ENCODE measurements at places on chromosomes 2 and 18. TPM values are rescaled to one million over a fixed set of nuclear protein-coding genes. Genes with fewer than 3 reads are reported as not detected.

DNA sequence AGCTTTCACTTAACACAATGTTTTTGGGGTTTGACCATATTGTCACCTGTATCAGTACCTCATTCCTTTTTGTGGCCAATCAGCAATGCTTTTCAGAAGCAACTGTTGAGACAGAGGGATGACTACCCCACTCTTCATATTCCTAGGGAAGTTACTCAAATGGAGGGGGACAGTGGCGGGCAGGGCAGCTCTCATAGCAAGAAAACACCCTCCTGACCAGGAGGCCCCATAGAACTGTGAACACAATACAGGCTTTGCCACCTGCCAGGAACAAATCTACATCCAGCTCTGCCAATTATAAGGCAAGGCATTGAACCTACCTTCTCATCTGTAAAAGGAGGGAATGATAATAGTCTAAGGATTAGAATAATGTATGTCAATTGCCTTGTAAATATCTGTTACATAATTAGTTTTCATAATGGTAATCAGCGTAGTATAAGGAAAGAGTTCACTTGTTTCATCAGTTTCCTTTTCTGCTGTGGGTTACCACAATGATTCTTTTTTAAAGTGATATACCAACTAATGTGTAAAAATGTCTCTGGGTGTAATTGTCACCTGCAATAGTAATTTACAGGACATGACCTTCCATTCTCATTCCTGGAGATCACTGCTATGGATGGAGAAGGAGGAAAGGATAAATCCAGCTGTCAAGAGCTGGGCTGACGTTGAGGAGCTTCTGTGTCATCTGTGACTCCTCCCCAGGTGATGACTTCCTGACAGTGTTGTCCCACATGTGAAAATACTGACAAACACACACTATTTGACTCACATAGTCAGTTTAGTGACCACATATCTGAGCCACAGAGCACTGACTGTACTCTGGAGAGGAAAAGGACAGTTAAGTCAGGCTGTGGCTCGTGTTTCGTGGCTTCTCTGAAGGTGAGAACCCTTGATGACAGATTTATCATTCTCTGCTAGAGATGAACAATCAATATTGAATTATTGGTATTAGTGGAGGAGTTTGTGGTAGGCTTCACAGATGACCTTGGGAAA lies 13.5 kb downstream of the ALPK2 start:
- no peak for DNase-seq

LHCGR gene
- 0.16 TPM for total RNA-seq

GRCh38 chr18:46761059-46761769 lies 4.4 kb upstream of the ST8SIA5 start:
- no peak for DNase-seq

GRCh38 chr2:186761814-186762213 lies 68.0 kb downstream of the FAM171B start:
- no peak for DNase-seq

DNA sequence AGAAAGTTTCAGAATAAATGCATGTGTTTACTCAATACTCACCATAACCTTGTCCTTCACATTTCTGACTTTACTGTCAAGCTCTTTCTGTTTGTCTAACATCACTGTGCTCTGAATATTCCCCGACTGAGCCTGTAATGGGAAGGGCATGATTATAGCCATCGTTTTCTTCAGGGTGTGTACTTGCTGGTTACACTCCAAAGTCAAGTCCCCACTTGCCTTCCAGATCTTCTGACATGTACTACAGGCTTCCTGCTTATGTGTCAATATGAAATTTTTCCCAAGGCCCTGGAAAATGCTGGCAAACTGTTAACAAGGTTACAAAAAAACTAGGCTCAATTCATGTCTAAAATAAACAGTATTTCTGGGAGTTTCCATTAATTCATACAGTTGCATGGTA lies 12.9 kb downstream of the STAT1 start:
- DNase-seq, result no peak

MAP3K19 gene
- total RNA-seq, result not detected

DNA sequence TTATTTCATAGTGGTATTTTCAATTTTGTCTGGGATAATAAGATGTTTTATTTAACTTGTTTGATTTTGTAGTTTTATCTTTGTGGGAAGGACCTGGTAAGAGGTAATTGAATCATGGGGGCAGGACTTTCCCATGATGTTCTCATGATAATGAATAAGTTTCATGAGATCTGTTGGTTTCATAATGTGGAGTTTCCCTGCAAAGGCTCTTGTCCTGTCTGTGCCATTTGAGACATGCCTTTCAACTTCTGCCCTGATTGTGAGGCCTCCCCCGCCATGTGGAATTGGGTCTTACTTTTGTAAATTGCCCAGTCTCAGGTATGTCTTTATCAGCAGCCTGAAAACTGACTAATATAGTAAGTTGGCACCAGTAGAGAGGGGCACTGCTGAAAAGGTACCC lies 77.8 kb upstream of the ARHGAP15 start:
- DNase-seq, result no peak

HOXD12 gene
- not detected for total RNA-seq

GRCh38 chr2:100645695-100646429 lies 83.1 kb downstream of the PDCL3 start:
- no peak for DNase-seq

DNA sequence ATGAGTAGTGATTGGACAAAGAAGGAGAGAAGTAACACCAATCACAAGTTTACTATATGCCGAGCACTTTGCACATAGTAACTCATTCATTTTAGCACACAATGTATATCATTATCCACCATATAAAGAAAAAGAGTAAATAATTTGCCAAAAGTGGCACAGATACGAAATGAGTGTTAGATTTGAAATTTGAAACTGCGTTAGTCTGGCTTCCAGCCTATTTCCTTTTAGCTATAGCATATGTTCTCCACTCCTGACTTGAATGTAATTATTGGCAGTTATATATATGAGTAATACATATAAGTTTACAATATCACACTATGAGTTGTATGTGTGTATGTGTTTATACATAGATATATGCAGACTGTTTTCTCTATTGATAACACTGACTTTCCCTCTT lies 98.6 kb downstream of the NOL4 start:
- DNase-seq, result no peak

GRCh38 chr18:40375837-40376236 lies 1579.2 kb upstream of the PIK3C3 start:
- no peak for DNase-seq

DNA sequence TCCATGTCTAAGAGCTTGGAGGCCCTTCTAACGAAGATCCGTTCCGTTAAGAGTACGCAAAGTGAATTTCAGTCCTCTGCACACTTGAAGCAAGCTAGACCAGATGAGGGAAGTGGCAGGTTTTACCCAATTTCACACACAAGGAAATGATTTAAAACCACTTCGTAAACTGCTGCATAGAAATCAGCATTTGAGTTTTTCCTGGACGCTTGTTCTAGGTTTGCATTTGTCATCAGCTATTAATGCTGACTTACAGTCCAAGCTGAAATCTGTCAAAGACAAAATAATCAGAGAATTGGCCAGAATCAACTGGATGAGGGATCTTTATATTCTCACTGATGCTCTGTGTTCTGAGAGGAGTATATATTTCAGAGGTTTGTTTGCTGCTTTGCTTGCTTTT lies 117.6 kb upstream of the RASGRP3 start:
- DNase-seq, result no peak

GRCh38 chr2:96699621-96700020 lies 40.2 kb downstream of the LMAN2L start:
- no peak for DNase-seq

DUSP19 gene
- 11.4 TPM for total RNA-seq

DNA sequence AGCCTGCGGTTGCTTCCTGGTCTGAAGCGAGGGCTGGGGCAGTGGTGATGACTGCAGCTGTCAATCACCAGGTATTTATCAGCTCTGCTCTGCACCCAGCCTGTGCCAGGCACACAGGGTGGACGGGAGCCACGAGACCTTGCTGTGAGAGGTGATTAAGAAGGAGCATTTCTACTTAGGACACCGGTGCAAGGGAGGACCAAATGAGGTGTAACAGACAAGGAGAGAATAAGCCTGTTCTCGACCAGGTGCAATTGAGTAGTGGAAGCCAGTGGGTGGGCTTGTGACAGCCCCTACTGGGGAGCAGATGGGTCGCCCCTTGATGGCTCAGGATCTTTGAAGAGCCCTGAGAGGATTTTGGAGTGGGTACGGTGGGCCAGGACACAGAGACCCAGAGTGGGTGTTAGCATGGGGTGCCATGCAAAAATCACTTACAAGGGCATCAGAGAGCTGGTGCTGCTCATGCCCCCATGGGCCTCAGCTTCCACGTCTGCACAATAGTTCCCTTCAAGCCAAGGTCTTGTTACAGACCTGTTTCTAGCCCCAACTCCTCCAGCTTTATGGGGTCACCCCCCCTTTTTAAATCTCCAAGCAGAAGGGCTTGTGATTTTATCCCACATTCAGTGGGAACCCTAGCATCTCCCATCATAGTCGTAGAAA lies 24.6 kb downstream of the GPR55 start:
- DNase-seq, result no peak

NAT8 gene
- total RNA-seq, result not detected
